Stimulated activated CD8-positive, alpha-beta memory T cell treated with anti-CD3 and anti-CD28 coated beads, Interleukin-4, amount 100 ng/mL, for 24 hours (primary cell): ENCODE measurements at places on chromosomes 7 and 10.

DNA sequence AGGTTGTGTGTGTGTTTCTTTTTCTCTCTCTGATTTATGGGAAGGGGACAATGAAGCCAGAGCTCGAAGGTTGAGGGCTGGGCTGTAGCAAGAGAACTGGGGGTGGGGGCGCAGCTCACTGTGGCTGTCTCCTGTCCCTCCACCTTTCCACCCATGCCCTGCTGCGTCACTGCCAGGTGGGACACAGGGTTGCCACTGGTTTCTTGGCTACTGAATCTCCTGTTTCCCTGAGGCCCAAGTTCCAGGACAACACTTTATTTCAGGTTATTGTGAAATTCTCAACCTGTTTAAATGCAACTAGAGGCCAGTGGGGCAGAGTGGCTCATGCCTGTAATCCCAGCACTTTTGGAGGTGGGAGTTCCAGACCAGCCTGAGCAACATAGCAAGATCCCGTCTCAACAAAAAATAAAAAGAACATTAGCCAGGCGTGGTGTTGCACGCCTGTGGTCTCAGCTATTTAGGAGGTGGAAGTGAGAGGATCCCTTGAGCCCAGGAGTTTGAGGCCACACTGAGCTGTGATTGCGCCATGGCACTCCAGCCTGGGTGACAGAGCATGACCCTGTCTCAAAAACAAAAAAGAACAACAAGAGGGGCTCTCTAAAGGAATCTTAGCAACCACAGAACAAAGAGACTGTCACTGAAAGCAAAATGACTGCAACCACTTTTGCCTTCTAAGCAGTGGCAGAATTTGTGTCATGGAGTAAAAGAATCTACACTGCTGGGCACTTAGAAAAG, 22.6 kb downstream of the TBATA start:
- no peak for DNase-seq

GRCh38 chr10:48518986-48519385, 85.9 kb downstream of the ARHGAP22 start:
- no peak for DNase-seq

- no peak for DNase-seq
These were observed 28.4 kb upstream of the ZNF273 start for GRCh38 chr7:64874562-64875250.

- DNase-seq: no peak
These were observed 12.6 kb upstream of the SH2B2 start for GRCh38 chr7:102273749-102274712.

- DNase-seq: no peak
These were observed 3.3 kb upstream of the MAP3K8 start for GRCh38 chr10:30430544-30431298.

DNA sequence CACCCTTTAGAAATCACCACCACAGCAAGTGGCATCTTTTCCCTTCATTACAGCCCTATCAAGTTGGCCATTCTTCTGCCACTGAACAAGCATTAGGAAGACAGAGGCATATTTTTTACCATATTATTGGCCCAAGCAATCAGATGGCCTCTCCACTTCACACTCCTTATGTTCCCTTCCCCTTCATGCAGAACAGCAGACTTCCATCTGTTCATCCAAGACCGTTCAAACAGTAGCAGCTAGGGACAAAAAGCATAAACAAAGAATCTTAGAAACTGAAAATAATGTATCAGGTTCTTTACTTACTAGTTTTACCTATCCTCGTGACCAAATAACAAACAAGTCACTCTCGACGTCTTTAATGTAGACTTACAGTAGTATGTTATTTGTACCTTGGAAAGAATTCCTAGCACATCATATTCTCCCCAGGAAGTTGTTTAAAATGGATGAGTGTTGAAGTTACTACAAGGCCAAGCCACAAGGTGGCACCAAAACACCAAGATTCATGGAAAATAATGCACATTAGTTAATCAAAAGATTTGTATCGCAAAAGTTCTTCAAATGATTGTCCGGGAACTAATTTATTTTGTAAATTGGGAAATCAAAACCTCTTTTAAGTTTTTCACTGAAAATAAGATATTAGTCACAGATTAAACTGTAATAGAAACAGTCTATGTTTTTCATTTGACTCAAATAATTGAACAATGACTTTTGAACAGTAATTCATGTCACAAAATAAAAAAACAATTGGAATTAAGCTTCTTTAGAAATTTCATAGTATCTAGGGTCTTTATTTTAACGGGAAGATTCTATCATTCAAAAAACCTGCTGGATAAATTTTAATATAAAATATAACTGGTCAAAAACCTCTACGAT, 112.1 kb downstream of the VPS41 start:
- peak; percentile 19 for DNase-seq

- DNase-seq: no peak
These were observed 110.2 kb downstream of the RAB11FIP2 start for GRCh38 chr10:117936566-117936965.

DNA sequence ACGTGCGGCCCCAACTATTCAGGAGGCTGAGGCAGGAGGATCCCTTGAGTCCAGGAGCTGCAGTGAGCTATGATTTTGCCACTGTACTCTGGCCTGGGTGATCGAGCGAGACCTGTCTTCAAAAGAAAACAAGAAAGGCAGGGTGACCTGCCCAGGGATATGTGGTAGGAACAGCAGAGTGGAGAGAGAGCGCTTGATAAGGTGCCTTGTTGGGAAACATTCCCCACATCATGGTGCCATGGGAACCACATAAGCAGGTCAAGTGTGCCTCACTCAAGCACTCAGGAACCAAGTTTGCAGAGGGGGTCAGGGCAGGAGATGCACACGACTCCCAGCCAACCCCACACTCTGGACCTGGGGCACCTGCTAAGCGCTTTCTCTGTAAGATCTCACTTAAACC, 37.3 kb downstream of the PVRIG start:
- DNase-seq: no peak

DNA sequence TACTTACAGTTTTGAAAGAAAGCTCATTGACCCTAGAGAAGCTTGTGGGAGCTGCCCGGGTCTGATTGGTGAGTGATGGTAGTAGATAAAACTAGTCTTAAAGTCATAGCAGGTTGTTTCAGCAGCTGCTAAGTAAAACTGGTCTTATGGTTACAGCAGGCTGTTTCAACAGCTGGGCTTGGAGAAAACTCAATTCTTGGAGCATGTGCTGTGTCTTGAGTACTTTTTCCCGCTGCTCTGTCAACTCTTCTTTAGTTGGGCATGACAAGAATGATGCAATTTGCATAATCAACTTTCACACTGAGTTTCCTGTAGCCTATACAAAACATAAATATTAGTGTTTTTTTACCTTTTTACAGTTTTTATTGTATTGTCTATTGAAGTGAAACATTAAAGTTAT, 707.9 kb downstream of the AUTS2 start:
- DNase-seq: no peak

- no peak for DNase-seq
These were observed 531.3 kb downstream of the ATRNL1 start for GRCh38 chr10:115624448-115624847.

GRCh38 chr7:136617176-136617575, 251.3 kb upstream of the CHRM2 start:
- DNase-seq: no peak

- DNase-seq: no peak
These were observed 23.1 kb upstream of the C10orf71 start for GRCh38 chr10:49275896-49276295.

GRCh38 chr7:84207025-84207424, 12.4 kb upstream of the SEMA3A start:
- no peak for DNase-seq

GRCh38 chr10:124624895-124625294, 119.3 kb downstream of the FAM53B start:
- no peak for DNase-seq

DNA sequence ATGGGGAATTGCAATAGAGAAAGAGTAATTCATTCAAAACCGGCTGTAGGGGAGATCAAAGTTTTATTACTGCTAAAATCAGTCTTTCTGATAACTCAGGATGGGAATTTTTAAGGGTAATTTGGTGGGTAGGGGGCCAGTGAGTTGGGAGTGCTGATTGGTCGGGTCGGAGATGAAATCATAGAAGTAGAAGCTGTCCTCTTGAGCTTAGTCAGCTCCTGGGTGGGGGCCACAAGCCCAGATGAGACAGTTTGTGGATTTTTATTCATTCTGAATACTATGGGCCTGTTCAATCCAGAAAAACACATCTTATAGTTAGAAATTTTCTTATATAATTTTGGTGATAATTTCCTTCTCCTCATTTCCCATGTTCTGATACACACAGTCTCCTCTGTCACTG, 25.4 kb downstream of the CALD1 start:
- no peak for DNase-seq

GRCh38 chr10:13686331-13686752, 99.6 kb downstream of the PRPF18 start:
- no peak for DNase-seq

GRCh38 chr10:97072851-97073665, 112.7 kb downstream of the SLIT1 start:
- peak; percentile 73 for DNase-seq

- DNase-seq: no peak
These were observed 1.7 kb downstream of the MBL2 start for GRCh38 chr10:52770904-52771303.

GRCh38 chr10:71383972-71384687, 12.6 kb upstream of the CDH23 start:
- DNase-seq: peak; percentile 67

GRCh38 chr10:110744782-110745181, 100.6 kb downstream of the RBM20 start:
- no peak for DNase-seq

- no peak for DNase-seq
These were observed 12.4 kb upstream of the FZD1 start for GRCh38 chr7:91251877-91252276.

DNA sequence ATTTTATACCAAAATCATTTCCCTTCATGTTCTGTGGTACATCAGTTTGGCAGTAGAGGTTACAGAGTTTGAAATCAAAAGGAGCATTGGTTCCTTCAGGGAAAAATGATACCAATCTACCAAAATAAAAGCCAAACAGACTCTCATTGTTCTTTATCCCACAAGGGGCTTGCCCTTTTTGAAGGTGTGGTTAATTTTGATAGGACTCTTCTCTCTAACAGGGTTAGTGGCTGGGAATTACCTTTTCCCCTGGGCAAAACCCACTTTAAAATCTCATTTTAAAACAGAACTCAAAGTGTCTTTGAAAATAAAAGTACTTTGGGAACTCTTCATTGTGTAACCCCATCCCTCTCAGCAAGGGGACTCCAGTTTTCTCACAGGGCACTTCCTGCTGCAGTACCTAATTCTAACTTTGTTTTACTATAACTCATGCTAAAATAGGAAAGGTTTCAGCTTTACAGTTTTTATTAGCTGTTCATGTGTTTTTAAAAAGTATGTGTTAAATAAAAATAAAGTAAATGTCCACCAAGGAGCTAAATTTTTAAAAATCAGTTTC, 30.6 kb downstream of the SMNDC1 start:
- no peak for DNase-seq

- DNase-seq: no peak
These were observed 531.7 kb downstream of the DNAJB9 start for GRCh38 chr7:109101332-109101731.

DNA sequence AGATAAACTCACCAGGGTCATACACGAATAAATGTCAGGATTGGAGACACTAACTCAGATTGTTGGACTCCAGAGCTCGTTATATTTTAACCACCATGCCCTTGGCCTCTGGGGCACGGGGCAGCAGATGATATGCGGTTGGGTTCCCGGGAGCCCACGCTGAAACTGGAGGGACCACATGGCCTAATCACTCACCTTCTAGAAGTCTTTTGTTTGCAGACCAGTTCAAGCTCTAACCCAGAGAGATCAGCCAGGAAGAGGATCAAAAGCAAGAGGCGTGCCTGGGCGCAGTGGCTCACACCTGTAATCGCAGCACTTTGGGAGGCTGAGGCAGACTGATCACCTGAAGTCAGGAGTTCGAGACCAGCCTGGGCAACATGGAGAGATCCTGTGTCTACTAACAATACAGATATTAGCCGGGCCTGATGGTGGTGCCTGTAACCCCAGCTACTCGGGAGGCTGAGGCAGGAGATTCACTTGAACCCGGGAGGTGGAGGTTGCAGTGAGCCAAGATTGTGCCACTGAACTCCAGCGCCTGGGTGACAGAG, 42.6 kb upstream of the ECHDC3 start:
- no peak for DNase-seq

GRCh38 chr10:63458177-63458576, 7.6 kb downstream of the JMJD1C start:
- DNase-seq: no peak

- no peak for DNase-seq
These were observed 14.4 kb upstream of the RBM20 start for GRCh38 chr10:110629680-110630191.

DNA sequence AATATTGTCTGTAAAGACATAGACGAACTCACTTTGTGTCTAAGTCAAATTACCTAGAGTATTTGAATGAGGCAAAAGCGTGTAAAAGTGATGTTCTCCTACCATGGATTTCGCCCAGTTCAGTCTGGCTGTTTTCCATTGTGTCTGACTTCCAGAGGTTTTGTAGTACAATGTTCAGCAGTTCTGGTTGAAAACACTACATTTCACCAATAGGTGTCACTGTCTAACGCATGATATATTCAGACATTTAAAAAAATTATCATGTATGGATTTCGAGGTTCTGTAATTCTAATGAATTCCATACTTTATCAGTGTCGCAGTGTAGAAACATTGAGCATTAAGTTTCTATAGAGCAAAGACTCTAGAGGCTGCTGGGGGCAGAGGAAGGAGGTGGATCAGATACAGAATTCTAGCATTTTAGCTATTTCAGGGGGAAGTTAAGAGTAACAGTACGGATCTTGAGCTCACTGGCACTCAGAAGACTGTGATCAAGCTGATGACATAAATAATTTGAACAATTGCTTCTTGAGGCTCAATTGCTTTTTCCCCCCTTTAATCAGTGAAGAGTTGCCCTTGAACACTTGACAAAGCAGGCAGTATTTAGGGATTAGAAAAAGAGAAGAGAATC, 196.9 kb upstream of the RHOBTB1 start:
- DNase-seq: no peak

DNA sequence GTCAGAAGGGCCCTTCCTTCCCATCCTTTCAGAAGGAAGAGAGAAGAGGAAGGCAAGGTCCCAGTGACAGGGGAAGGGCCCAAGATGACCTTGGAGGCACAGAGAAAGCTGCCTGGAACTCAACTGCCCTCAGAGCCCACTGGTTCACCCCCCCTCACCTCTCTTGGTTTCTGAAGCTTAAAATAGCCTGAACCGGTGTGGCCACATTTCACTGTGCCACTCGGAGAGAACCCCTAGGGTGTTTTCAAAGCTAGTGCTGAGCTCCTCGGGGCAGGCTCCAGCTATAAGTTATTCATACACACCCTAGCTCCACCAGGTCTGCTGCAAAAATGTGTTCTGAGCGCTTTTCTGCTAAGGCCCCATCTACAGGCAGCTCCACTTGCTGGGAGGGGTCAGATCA, 60.9 kb upstream of the ADRB1 start:
- no peak for DNase-seq

DNA sequence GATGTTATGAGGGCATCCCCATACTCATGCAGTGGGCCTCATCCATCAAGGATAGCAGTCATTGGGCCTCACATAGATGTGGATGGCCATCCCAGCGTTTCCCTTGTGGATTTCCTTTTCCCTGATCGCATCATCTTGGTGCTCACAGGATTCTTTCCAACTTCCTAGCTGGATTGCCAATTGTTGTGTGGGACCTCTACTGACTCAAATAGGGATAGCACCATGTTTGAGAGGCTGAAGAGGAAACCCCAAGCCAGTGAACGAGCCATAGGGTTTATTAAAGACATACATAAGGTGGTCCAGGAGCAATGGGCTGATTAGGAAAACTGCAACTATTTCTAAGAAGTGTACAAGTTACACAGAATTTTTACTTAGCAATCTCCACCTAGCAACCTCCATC, 21.8 kb downstream of the ASZ1 start:
- DNase-seq: no peak
